ENCODE measurements at places on chromosomes 1 and 21.

- no peak for DNase-seq
Observed at GRCh38 chr21:14862794-14863720, 201.7 kb downstream of the NRIP1 start.

- no peak for DNase-seq
Observed at GRCh38 chr1:244304156-244304555, 147.6 kb downstream of the ADSS2 start.

DNA sequence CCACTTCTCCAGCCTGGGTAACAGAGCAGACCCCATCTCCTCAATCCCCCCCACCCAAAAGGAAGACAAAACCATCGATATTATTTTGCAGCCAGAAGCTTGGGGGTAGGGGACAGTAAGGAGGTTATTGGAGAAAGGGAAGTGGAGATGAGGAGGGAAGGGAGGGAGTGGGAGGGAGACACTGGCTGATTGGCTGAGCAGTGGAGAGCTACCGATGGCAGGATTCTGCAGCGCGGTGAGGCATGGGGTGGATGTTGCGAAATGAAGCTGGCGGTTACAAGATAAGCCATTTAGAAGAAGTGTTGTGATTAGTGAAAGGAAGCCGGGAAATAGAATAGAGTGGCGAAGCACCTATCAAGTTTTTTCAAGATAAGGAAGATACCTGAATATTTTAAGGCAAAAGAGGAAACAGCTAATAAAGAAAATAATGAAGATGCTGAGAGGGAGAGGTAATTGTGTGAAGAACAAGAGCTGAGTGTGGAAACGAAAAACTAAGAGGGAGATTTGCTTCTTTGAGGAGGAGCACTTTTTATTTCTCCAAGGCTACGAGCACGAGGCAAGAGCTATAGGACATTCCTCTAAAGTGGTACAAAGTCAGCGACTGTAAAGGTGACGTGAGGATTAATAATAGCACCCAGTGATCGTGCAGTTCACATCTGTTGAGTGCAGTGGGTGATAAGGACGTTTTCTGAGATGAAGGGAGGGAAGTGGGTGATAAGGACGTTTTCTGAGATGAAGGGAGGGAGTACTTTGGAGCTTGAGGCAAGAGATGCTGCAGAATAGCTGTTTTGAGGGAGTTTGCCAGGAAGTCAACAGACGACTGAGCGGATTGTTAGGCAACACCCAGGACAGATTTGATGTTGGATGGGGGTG lies 103.2 kb upstream of the KIF26B start:
- no peak for DNase-seq

GRCh38 chr21:29256126-29256910 lies 42.4 kb upstream of the BACH1 start:
- no peak for DNase-seq

DNA sequence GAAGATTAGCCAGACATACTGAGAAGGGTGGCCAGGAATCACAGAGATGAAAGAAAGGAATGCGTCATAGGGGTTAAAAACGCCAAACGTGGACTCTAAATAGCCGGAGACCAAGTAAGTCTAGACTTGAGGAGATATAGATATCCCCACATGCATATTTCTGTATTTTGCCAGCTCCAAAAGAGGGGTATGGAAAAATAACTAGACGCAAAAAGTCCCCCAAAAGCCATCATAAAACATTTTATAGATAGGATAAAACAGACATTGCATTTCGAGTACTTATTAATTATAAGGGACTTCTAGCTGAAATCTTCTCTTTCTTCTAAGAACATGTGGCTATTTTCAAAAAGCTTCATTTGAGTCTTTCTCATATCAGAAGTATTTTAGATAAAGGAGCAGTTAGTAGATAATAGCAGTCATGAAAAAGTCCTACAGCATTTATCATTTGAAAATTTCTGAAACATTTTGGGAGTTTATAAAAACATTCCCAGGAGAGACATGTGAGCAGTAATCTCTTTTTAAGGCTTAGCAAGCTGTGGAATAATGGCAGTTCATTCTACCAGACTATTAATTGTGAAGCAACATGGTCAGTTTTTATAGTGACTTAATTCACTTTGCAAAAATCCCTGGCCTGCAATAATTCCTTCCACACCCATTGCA lies 6.1 kb downstream of the KIF26B start:
- no peak for DNase-seq

DNA sequence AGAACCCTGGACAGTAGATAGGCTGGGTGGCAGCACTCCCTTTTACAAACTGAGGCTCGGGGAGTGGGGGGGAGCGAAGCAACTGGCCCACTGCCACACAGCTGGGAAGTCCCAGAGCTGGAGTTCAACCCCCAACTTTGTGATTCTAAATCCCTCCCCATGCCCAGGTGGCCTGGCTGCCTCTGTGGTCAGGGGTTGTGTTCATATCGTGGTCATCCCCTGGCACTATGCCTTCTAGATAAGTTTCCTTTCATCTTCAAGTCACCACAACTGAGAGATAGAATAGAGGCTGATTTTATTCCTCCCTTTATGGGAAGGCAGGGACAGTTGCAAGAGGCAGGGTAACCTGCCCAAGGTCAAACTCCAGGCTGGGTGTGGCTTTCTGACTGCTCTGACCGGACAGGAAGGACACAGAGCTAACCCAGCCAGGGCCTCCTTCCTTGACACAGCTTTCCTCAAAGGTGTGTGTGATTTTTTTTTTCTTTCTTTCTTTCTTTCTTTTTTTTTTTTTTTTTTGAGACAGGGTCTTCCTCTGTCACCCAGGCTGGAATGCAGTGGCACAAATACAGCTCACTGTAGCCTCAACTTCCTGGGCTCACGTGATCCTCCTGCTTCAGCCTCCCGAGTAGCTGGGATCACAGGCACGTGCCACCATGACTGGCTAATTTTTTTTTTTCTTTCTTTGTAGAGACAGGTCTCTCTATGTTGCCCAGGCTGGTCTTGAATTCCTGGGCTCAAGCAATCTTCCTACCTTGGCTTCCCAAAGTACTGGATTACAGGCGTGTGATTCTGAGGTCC lies 18.4 kb upstream of the TNFRSF1B start:
- no peak for DNase-seq

DNA sequence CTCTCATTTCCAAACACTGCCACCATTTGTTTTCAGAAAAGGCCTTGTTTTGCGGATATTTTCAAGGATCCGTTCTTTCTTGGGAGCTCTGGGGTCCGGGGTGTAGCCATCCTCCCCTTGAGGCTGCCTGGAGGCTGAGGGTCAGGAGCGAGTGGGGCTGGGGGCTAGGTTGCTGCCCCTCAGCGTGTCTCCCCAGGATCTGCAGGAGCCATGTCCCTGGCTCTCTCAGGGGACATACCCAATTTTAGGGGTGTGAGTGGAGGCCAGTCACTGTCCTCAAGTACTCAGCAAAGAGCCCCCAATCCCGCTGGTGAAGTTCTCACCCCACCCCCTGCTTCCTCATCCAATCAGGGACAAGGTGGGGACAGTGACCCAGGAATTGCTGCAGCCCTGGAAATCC lies 15.0 kb upstream of the PRDM16 start:
- DNase-seq, result no peak

DNA sequence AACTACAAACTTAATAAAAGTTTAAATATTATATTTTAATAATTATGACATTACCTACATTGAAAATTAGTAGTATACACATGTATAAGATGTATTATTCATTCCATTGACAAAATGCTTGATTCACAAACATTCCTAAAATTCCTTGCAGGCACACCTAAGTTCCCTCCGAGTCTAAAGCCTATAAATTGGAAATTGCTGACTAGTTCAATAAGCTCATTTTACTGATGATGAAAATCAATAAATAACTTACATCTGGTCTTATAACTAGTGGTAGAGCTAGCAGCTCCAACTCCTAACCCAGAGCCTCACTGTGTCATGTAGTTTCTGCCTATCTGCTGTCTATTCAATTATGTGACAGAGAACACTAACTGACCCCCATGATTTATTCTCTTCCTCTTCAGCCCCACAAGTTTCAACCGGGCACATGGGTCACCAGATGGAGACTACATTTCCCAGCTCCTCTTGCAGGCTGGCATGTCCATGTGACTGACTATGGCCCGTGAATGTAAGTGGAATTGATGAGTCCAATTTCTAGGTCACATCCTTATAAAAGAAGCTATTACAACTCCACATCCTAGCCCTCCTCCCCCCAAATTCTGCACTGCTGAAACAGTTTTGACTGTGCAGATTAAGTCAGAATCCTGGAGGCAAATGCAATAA lies 29.6 kb upstream of the LRRC8D start:
- no peak for DNase-seq

DNA sequence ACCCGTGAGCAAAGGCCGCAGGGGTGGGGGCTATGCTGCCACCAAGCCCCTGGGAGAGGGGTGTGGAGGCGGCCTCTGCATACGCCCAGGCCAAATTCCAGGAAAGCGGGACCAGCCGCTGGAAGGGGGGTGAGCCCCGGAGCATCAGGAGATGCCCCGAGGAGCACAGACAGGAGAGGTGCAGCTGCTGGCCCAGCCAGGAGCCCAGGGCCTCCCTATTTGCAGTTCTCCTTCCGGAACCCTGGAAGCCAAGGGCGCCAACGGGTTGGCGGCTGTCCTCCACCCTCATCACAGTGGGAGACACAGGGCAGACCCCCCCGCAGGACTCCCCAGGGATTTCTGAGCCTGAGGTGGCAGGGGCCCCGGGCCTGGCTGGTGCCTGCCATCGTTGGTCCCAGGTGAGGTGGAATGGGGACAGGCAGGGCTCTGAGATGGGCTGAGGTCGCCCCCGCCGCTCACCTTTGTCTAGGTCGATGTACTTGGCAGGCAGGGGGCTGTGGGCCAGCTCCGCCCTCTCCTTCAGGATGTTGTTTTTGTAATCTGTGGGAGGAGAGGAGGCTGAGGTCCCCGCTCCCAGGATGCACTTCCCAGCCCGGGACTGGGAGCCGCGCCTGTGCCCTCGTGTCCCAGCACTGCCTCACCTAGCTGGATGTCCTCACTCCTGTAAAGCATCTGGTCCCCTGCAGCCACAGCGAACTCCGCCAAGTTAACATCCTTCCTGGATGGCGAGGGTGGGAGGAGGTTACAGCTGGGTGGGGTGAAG lies 4.4 kb upstream of the DVL1 start:
- DNase-seq, result no peak

DNA sequence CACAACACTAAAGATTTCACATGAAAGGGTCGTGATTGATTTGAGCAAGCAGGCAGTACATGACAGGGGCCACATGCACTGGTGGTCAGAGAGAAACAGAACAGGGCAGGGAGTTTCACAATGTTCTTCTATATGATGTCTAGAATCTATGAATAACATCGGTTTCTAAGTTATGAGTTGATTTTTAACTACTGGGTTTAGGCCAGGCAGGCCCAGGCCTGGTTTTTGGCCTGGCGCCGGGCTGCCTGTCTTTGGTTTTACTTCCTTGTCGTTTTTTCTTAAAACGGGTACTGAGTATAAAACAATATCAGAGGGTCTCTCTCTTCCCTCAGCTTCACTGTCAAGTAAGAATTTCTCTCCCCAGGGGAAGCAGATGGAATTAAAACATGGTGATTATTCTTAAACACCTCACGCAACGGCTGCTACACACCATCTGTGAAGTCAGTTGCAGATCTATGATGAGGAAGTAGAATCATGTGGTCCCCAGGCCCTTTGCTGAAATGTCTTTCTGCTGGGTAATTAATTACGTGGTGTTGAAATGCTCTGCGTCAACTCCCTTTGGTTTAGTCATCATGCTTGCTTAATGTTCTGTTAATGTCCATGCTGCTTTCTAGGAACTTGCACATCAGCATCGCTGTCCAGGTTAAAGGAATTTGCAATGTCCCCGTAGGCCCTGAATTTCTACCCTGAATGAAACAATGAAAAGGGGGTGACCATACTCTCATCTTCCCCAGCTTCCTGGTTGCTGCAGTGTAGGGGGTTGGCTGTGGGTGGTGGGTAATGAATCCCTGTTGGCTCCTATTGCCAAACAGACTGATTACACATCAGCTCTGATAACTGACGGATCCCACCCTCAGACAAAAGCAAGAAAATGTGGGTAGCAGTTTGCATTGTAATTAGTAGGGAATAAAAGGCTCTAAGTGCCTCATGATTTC lies 70.3 kb downstream of the SERINC2 start:
- DNase-seq, result no peak

DNA sequence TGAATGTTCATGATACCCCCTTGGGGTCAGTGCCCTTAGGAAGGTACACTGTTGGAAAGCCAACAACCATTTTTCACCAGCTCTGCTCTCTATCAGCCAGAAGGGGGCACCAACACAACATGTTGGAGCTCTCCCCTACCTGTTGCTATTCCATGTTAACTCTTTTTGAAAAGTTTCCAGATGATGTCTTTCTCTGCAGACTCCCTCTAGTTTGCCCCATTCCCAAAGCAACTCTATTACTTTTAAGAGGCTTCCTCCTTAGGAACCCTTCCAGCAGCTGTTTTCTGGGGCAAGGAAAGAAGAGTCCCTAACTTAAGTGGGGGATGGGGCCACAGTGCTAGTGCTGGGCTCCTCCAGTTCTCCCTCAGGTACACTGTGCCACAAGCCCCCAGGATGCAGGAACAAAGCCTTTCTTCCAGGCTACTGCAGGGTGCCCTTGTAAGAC lies 22.9 kb upstream of the NDC1 start:
- no peak for DNase-seq

DNA sequence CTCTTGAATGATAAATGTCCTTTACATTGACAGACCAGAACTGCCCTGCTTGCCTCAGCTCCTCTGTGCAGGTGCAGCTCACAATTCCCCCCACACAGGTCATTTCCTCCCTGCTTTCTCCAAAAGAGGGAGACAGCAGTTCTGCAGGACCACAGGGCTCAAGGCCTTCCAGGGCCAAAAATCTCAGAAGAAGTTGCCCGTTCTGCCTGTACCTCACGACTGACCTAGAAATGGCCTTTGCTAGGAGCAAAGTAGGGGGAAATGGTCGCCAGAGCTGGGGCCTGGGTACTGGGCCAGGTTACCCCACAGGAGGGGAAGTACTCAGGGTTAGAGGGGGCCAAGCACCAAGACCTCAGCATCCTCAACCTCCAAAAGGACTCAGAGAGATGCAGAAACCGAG lies 11.1 kb downstream of the RNU1-2 start:
- DNase-seq, result peak; percentile 62

GRCh38 chr1:85244271-85245061 lies 15.0 kb downstream of the C1orf52 start:
- no peak for DNase-seq

DNA sequence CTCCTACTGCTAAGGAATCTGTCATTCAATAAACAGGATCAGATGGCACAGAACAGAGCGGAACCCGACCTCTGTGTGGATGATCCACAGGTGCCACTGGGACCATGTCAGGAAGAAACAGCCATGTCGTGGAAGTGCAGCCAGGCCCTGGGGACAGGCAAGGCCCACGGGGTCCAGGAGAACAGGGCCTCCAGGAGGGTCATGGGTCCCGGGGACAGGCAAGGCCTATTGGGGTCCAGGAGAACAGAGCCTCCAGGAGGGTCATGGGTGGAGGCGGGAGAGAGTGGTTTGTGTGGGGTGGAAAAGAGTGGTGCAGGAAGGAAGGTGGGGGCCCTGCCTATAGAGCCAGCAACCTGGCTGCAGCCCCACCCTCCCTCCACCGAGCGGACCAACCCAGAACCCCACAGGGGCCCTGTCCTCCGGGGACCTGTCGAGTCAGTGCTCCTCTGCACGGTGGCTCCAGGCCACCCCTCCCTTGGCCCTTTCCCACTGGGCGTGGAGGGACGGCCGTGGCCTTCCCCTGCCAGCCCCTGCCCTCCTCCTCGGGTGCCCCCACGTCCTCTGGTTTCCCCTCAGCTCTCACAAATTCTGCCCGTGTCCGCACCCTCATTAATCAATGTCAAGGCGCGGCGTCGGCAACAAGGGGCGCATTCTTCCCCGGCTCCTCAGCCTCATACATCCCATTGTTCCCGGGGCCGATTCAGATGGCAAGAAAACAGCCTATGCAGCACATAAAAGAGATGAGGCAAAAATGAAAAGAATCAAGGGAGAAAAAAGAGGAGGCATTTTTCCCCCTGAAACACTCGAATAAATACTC lies 146.4 kb downstream of the PRDM16 start:
- no peak for DNase-seq

GRCh38 chr1:20199403-20199802 lies 13.1 kb upstream of the PLA2G2C start:
- no peak for DNase-seq
